ENCODE measurements at places on chromosomes 2 and 18.

DNA sequence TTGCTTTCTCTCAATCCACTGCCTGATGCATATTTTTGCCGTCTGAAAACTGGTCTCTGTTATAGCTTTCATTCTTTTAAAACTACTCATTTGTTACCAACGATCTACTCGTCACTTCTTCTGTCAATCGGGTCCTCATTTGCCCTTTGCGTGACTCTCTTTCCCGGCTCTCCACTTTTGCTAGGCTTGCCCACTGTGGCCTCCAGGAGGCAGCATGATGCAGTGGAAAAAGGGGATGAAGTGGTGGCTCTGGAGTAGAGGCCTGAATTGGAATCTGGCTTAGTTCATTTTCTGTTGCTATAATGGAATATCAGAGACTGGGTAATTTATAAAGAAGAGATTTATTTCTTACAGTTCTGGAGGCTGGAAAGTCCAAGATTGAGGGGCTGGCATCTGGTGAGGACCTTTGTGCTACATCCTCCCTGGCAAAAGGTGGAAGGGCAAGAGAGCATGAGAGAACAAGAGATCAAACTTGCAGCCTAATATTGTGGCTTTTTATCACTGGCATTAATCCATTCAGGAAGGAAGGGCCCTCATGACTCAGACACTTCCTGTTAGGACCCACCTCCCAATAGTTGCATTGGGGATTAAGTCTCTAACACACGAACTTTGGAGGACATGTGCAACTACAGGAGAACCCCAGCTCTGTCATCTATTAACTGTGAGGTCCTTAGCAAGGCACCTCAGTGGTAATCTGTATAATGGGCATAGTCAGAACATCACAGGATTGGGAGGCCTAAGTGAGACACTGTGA is 15.4 kb downstream of the GDF7 start:
- DNase-seq = no peak

DNA sequence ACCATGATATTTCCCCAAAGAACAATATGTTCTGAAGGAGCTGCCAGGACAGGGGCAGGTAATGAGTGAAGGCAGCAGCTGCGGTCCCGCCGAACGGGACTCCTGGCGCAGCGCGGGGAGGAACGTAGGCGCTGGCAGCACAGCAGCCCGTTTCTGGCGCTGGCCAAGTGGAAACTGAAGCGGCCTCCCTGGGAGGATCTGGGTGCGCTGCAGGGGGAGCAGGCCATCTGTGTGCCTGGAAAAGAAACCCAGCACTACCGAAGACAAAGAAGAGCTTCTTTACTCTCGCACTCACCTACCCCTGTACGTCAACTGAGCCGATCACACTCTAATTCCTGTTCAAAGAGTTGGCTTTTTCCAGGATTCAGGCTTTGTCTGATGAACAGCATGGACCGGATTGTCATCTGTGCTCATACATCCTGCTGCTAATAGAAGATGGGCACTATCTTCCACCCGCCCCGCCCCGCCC is 11.8 kb downstream of the G6PC2 start:
- no peak for DNase-seq

- peak; percentile 86 for DNase-seq
Measured at GRCh38 chr18:58525517-58525916, 103.4 kb downstream of the ALPK2 start.

GRCh38 chr2:27823135-27823534 is 51.6 kb downstream of the MRPL33 start:
- no peak for DNase-seq

GRCh38 chr2:71704688-71705087 is 251.3 kb downstream of the DYSF start:
- no peak for DNase-seq

DNA sequence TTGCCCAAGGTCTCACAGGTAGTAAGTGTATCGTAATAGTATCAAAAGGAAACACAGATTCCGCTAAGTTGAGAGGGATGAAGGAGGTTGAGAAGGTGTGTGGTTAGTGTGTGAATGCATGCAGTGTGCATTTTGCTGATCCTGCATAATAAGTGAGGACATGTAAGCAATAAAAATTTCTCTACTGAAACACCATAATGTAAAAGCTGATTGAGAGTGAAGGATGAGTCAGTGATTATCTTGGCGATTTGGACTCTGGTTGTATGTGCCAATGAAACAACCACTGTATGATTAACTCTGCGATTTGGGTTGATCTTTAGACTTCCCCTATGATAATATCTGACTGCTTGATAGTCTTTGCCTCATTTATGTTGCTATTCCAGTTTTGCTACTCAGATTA is 16.7 kb upstream of the ADGRF3 start:
- no peak for DNase-seq

DNA sequence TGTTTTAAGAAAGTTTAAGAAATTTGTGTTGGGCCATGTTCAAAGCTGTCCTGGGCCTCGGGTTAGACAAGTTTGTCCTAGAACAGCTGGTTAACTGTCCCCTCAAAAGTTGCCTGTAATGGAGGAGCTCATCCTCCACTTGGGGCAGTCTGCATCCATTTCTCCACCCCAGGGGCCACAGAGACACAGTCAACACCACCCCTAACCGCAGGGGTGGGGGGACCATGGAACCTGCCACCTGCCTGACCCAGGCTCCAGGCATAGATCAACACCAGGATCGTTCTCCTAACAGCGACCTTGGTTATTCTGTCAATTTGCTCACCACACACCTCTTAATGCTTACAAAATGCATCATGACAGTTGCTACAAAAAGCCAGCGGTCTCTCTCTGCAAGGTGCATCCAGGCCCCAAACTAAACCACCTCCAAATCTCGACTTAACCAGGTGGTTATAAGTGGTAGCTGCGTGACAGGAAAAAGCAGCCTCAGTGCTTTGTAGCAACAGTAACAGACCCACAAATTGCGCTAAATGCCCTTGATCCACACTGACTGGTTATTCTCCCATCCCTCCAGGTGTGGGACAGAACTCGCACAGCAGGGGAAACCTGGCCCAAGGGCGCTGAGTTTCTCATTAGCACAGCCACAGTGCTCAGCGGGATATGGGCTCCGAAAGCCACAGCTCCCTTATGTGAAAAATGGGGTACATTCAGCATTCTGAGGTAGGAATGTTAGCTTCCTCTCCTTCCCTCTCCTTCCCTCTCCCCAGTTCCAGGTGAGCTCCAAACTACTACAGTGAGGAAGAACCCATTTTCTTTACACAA is 48.0 kb downstream of the HDLBP start:
- no peak for DNase-seq

DNA sequence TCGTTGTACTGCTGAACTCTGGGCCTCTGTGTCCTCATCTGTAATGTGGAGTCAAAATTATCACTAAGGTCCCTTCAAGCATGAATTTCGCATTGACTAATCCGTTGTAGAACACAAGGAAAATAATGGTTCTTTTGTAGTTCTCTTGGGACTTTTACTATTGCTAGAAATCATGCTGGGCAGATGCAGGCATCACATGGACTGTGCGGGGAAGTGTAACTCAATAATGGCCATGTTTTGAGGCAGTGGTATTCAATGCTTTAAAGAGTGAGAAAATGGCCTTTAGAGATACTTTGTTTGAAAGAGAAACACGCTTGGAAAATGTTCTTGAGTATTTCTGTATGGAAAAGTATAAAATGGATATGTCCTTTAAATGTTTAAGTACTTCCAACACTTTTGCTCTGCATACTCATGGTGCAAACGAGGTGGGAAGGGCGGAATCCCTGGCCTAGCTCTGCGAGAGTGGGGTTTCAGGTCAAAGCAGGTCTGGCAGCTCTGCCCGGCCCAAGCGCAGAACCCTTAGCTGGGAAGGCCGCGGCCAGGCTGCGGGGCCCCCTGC is 117.3 kb upstream of the MSTN start:
- no peak for DNase-seq

DNA sequence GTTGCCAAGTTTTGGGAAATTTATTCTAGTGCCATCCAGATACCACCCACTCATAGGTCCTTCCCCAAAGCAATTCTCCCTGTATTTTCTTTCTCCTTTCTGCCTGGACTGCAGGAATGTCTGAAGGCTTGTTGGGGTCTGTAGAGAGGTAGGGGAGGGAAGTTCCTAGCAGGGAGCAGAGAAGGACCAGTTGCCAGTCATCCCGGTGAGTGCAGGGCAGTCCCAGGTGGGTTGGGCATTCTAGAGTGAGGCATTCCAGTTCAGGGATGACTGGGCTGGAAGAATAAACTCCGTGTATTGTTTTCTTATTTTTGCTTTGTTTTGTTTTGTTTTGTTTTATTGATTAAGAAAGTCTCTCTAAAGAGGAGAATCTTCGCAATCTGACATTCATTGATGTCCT is 58.1 kb downstream of the SPATS2L start:
- DNase-seq = no peak

GRCh38 chr2:73235315-73236028 is 1.4 kb downstream of the CCT7 start:
- DNase-seq = no peak

DNA sequence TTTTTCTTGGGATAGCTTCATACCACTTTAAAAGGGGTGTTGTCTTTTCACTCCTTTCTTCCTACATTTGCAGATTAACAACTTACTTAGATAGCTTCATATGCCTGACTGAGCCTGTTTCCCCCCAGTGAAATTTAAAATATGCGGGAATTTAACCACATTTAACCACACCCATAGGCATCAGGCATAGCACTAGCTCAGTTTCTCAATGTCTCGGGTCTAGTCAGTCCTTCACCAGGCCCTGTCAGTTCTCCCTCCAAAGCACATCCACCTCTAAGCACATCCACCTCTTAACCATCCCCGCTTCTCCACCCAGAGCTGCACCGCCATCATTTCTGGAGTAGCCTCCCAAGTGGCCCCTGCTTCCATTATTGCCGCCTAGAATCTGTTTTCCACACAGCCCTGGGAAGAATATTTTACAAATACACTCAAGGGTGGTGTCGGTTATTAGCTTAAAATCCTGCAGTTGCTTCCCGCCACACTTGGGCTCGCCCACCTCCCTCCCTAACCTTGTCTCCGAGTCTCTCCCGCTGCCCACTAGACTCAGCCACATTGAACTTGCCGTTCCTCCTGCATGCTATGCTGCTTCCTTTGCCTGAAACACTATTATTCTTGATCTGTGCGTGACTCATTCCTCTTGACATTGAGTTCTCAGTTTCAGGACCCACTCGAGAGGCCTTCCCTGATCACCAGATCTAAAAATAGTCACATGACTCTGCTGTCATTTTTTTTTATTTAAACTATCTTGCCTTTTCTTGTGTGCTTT is 68.3 kb downstream of the SPTBN1 start:
- no peak for DNase-seq

DNA sequence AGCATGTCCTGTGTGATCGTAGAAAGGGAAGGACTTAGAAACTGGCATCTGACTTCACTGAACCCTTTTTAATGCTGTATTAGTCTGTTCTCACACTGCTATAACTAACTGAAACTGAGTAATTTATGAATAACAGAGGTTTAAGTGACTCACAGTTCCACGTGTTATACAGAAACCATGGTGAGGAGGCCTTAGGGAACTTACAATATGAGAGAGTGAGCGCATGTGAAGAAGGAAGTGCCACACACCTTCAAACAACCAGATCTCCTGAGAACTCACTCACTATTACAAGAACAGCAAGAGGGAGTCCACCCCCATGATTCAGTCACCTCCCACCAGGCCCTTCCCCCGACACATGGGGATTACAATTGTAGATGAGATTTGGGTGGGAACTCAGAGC is 811.3 kb downstream of the CPS1 start:
- peak; percentile 97 for DNase-seq

- no peak for DNase-seq
Measured at GRCh38 chr2:160453111-160453820, 40.3 kb downstream of the RBMS1 start.

DNA sequence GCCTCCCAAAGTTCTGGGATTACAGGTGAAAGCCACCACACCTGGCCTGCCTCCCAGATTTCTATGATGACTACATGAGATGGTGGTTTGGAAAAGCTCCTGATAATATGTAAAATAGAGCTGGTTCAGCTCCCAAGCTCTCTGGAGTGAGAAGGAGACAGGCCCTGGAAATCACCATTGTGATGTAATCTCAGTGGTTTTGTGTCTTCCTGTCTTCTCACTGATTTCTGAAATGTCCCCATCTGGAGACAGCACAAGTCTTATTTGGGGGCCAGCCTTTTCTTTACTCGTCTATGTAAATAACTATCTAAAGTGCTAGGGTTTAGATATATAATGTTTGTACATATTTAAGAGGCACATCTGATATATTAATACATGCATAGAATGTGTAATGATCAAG is 64.0 kb downstream of the CCNT2 start:
- no peak for DNase-seq

All from epithelial cell of prostate (primary cell).